ENCODE measurements at places on chromosomes 5 and 9. TPM values are rescaled to one million over a fixed set of nuclear protein-coding genes. Genes with fewer than 3 reads are reported as not detected.

DNA sequence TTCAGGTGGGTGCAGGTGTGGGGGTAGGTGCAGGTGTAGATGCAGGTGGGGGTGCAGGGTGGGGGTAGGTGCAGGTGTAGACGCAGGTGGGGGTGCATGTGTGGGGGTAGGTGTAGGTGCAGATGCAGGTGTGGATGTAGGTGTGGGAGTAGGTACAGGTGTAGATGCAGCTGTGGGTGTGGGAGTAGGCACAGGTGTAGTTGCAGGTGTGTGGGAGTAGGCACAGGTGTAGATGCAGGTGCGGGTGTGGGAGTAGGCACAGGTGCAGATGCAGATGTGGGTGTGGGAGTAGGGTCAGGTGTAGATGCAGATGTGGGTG, 94.6 kb downstream of the PHF2 start:
- no peaks in the 10 kb centered on the region for H3K27me3 ChIP-seq
- H3K36me3 ChIP-seq, result no peaks in the 10 kb centered on the region
- H3K4me3 ChIP-seq, result no peak overlapping the region
- no peaks in the 10 kb centered on the region for H3K4me1 ChIP-seq
- H3K27ac ChIP-seq, result no peak overlapping the region
- DNase-seq, result no peak

- no peak for DNase-seq
- H3K27ac ChIP-seq, result no peak overlapping the region
- no peak overlapping the region for H3K4me3 ChIP-seq
- no peaks in the 10 kb centered on the region for H3K4me1 ChIP-seq
Observed at GRCh38 chr5:54136516-54137440, 173.6 kb downstream of the ARL15 start.

OTP gene
- not detected for total RNA-seq

DNA sequence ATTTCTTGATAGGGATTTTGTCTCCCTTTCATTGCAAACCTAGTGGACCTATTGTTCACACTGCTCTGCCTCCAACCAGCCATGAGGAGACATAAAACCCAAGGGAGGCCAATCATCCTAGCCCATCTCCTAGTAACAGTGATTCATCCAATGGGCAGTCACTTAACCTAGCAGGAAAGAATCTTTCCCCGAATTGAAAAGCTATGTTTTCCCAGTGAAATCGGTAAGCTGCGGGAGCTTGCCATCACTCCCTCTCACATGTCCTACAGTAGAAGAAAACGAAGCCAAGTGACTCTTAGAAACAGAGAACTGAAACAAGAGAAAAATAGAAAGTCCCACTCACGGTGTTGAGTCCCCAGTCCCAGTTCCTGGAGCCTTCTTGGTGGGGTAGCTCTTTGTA, 123.3 kb downstream of the SUSD1 start:
- no peaks in the 10 kb centered on the region for H3K36me3 ChIP-seq
- peaks cover 19% of the 10 kb centered on the region for H3K4me1 ChIP-seq
- H3K27ac ChIP-seq, result no peak overlapping the region
- H3K4me3 ChIP-seq, result no peak overlapping the region

- no peaks in the 10 kb centered on the region for H3K4me1 ChIP-seq
- no peaks in the 10 kb centered on the region for H3K36me3 ChIP-seq
- no peak for DNase-seq
- H3K4me3 ChIP-seq, result no peak overlapping the region
- no peak overlapping the region for H3K27ac ChIP-seq
- H3K27me3 ChIP-seq, result no peaks in the 10 kb centered on the region
Observed at GRCh38 chr5:167008705-167009104, 1282.7 kb upstream of the WWC1 start.

GRCh38 chr9:129732100-129732499, 20.7 kb downstream of the PTGES start:
- H3K4me1 ChIP-seq, result no peaks in the 10 kb centered on the region
- H3K27ac ChIP-seq, result no peak overlapping the region
- DNase-seq, result no peak
- no peaks in the 10 kb centered on the region for H3K36me3 ChIP-seq
- H3K27me3 ChIP-seq, result no peaks in the 10 kb centered on the region
- H3K4me3 ChIP-seq, result no peak overlapping the region

DNA sequence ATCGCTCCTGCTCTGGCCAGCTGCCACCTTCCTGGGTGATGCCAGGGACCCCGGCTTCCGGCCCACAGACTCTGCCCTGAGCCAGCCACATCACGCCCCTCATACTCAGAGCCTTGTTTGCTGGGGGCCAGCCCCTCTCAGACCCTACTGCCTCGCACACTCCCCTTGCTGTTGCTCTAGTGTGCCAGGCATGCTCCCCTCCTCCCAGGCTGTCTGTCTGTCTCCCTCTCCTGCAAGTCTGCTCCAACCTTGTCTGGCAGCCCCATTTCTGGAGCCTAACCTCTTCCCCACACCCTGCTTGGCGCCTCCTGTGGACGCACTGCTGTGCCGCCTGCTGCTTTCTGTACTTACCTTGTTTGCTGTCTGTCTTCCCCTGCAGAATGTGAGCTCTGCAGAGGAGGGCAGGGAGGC, 184.7 kb downstream of the HSPA4 start:
- H3K27me3 ChIP-seq, result no peaks in the 10 kb centered on the region
- no peak overlapping the region for H3K27ac ChIP-seq
- H3K4me1 ChIP-seq, result no peaks in the 10 kb centered on the region
- DNase-seq, result no peak
- no peaks in the 10 kb centered on the region for H3K36me3 ChIP-seq

- H3K27me3 ChIP-seq, result no peaks in the 10 kb centered on the region
- H3K36me3 ChIP-seq, result no peaks in the 10 kb centered on the region
- H3K4me3 ChIP-seq, result no peak overlapping the region
Observed at GRCh38 chr5:142106061-142106460, 2.5 kb upstream of the NDFIP1 start.

GRCh38 chr9:14293801-14294200, 20.1 kb downstream of the NFIB start:
- H3K4me3 ChIP-seq, result no peak overlapping the region
- DNase-seq, result no peak
- H3K4me1 ChIP-seq, result peaks cover 59% of the 10 kb centered on the region
- H3K27me3 ChIP-seq, result no peaks in the 10 kb centered on the region

GRCh38 chr5:142758062-142758795, 11.9 kb upstream of the ARHGAP26 start:
- no peaks in the 10 kb centered on the region for H3K36me3 ChIP-seq
- no peak overlapping the region for H3K27ac ChIP-seq
